ENCODE measurements at places on chromosomes 6 and 20.

DNA sequence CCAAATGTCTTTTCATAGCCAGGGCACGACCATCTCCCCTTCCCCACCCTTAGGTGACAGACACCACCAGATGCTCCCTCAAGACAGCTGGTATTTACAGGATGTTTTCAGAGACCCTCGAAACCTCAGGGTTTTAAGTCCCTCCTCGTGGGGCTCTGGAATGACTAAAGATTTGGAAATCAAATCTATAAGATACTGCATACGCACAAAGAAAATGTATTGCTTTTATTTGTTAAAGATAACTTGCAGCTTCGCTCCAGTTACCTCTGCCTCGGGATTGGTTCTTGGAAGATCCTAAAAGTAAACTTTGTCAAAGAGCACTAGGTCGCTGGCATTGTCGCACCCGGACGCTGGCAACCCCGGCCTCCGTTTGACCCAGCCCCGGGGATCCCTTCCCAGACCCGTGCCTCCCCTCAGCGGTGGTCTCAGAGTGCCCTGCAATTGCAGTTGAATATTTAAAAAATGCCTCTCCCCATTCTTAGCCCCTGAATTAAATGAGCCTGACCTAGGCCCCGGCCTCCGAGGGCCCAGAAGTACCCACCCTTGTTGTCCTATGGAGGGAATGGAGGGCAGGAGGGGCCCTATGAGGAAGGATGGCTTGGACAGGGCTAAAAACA, 7.1 kb downstream of the PAX1 start:
- DNase-seq: no peak

DNA sequence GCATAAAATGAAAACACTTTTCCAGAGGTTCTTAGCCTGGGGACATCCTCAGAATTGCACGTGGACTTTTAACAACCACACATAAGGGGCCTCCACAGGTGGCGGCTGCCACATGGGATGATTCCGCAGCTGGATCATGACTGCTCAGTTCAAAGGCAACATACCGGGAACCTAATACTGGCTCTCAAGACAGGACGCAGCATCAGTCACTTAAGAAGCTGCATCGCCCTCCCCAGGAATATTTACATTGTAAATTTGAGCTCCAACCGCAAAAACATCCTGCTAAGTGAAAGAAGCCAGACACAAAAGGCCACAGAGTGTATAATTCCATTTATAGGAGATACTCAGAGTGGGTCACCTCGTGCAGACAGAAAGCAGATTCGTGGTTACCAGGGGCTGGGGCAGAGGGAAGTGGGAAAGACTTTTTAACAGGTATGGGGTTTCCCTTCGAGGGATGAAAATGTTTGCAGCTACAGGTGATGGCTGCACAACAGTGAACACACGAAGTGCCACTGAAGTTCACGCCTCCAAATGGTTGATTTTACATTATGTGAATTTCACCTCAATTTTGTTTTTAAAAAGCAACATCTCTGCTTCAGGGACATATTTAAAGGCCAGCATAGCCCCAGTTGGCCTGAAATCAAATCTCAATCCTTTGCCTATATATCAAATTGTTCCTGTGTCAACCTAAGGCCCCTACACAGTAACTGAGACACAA, 141.5 kb downstream of the BMP7 start:
- no peak for DNase-seq

DNA sequence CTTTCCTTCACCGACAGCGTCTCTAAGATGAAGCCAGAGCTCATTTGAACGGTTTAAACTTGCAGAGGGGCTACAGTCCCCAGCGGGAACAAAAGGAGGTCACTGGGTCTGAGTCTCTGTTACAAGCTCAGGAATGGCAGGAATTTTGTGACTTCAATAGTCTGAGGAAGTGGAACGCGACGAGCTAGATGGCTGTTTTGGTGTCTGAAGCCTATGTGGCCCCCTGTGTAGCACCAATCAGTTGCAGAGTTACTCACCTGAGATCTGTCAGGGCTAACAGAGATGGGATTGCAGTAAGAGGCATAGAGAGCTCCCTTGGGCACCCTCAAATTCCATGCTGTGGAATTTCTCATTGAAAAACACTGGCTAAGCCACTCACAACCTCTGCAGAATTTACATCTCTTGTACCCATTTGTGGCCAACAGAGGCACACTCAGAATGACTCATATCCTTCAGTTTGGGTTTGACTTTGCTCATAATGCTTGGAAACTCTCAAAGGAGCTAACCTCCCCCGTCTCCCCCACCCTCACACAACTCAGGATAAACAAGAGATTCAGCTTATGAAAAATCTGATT, 7.1 kb upstream of the TCP11 start:
- peak; percentile 20 for DNase-seq

- DNase-seq: no peak
Observed at GRCh38 chr6:71473926-71474325, 185.3 kb downstream of the OGFRL1 start.

GRCh38 chr20:2385026-2385425, 4.3 kb downstream of the TGM6 start:
- no peak for DNase-seq

All from activated T-helper 2 cell treated with anti-CD3 and anti-CD28 coated beads, Interferon-gamma antibody, Interleukin-2, Interleukin-4, amounts not matched to agents 10 μg/mL and 5 μg/mL and 100 μg/mL, durations not matched to agents 14 hours and 24 hours and 36 hours (primary cell).